ENCODE measurements at places on chromosomes 5 and 9.

DNA sequence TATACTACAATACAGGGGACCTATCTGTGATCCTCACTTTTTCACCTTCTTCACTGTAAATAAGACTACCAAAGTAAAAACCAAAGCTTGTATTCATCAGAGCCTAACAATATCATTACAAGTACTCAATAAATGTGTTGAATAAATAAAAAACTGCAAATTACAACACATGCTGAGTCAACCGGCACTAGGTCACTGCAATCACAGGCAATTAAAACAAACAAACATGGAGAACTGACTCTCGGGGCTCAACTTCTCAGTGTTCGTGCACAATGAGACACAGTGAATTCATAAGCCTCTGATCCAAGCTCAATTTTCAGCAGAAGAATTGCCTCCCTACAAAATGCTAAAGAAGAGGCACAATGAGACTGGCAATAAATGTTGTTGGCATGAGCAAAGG, 69.2 kb downstream of the CDK5RAP2 start:
- DNase-seq, result no peak

GRCh38 chr5:73180566-73180965, 7.6 kb downstream of the TMEM174 start:
- no peak for DNase-seq

- DNase-seq, result no peak
Measured at GRCh38 chr9:4038182-4038723, 261.6 kb downstream of the GLIS3 start.

DNA sequence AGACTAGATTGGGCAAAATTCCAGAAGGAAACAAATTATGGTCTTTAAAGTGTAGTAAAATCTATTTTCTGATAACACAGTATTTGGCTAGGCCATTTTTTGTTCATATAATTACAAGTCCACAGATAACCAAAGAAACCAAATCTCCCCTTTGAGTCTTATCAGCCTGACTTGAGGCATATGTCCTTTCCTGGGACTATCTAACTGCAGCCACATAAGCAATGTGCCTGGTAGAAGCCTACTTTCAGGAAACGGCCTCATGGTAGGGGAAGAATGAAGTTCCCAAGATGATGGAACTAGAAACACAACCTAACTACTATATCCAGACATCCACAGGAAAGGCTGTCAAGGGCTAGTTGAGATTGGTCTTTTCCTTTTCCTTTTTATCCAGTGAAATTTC, 130.0 kb downstream of the PIK3R1 start:
- no peak for DNase-seq

GRCh38 chr9:75852746-75853145, 37.7 kb upstream of the PCSK5 start:
- DNase-seq, result no peak

GRCh38 chr5:56142233-56142613, 90.9 kb downstream of the ANKRD55 start:
- no peak for DNase-seq

All from NCI-H1436 (cell line).